ENCODE measurements at places on chromosomes 12 and 14. TPM values are rescaled to one million over a fixed set of nuclear protein-coding genes. Genes with fewer than 3 reads are reported as not detected.

The ITGB7 gene
- polyA plus RNA-seq, result 1.4 TPM

DNA sequence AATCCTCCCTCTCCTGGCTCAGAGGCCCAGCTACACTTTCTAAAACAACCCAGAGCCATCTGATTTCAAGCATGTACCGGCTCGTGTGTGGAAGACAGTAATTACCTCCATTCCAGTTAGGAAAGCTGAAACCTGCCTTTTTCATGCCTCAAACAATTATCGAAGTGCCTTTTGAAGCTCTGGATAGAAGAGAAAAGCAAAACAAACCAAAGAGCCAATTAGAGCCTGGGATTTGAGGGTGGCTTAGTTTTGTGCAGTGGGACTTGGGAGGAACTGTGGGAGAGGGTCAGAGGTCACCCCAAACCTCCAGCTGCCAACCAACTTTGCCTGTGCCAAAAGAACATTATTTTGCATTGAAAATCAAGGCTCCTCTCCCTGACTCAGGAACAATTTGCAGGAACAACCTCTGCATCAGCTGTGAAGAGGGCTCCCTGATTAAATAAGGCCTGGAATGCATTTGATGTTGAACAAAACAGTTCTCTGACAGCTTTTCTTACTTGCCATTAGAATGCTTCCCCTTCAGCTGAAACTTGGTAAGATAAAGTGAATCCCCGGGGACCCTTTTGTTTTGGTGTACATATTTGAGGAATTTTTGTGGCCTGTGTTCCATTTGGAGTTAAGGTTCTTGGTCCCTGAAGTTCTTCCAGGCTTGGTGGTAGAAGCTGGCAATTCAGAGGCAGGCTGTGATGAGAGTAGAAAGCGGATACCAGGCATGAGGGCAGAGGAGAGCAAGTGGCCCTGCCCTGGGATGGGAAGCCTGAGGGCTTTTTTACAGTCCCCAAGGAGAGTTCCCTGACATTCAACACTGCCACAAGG is 270.1 kb downstream of the ZFP36L1 start:
- DNase-seq, result no peak

- no peak for DNase-seq
Measured at GRCh38 chr14:100828031-100828769, 2.3 kb downstream of the MEG3 start.

The CLEC14A gene
- polyA plus RNA-seq, result 20.9 TPM

DNA sequence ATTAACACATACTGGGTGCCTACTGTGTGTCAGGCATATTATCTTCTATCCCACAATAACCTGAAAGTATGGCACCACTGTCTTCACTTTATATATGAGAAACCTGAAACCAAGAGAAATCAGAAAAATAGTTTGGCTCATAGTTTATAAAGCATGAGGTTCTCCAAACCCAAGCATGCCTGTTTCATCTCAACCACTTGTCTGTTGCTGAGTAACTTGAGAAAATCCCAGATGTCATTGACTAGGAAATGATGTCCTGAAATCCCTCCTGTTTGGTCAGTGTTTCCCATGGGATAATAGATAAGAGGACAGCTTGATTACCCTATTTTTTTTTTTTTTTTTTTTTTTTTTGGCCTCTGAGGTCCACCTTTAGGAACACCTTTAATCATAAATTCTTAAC is 2.6 kb upstream of the IFNG-AS1 start:
- no peak for DNase-seq

The AVPR1A gene
- 6.0 TPM for polyA plus RNA-seq

GRCh38 chr14:70780396-70781075 is 28.8 kb downstream of the MAP3K9 start:
- no peak for DNase-seq

GRCh38 chr14:104967386-104968152 is 10.6 kb downstream of the AHNAK2 start:
- no peak for DNase-seq

GRCh38 chr12:104454997-104455396 is 1.8 kb upstream of the CHST11 start:
- DNase-seq, result no peak

DNA sequence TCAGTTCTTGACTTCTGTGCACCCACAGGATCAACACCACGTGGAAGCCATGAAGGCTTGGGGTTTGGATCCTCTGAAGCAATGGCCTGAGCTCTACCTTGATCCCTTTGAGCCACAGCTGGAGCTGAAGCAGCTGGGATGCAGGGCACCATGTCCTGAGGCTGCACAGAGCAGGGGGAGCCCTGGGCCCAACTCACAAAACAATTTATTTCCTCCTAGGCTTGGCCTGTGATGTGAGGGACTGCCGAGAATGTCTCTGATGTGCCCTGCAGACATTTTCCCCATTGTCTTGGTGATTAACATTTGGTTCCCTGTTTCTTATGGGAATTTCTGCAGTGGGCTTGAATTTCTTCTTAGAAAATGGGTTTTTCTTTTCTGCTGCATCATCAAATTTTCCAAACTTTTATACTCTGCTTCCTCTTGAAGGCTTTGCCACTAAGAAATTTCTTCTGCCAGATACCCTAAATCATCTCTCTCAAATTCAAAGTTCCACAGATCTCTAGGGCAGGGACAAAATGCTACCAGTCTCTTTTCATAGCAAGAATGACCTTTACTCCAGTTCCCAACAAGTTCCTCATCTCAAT is 288.2 kb downstream of the CCDC59 start:
- DNase-seq, result no peak

DNA sequence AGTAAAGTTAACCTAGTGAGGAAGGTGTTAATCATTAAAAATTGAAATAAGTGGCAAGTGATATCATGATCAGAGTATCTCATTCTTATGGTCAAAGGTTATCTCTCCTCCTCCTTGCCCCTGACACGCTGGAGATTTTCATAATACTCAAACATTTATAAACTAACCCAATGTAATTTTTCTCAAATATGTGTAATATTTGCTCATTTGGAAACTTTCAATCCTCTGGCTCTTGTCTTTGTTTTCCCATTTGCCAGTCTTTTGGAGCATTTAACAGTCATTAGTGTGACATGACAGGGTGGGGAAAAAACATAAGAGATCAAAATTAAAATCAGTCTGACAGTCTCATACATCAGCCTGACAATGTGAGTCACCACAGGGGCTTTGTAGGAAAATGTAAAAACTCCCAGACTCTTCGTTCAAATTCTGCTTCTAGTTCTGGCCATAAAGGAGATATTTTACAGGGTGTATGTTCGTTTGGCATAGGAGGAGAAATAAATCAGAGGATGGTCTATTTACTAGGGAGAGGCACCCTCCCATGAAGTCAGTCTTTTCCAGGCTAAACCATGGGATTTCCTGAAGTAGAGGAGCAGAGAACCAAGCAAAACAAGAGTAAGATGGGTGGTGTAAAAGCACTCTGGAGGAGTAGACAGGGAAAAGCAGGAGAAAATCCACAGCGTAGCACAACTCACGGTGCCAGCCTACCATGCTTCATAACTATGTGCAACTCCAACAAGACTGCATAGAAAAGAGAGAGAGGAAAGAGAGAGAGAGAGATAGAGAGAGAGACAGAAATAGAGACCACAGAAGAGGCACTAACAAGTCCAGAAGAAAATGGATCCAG is 369.2 kb upstream of the PDE3A start:
- DNase-seq, result no peak
